NCI-H1092 (cell line): ENCODE measurements at places on chromosomes 5 and 9.

DNA sequence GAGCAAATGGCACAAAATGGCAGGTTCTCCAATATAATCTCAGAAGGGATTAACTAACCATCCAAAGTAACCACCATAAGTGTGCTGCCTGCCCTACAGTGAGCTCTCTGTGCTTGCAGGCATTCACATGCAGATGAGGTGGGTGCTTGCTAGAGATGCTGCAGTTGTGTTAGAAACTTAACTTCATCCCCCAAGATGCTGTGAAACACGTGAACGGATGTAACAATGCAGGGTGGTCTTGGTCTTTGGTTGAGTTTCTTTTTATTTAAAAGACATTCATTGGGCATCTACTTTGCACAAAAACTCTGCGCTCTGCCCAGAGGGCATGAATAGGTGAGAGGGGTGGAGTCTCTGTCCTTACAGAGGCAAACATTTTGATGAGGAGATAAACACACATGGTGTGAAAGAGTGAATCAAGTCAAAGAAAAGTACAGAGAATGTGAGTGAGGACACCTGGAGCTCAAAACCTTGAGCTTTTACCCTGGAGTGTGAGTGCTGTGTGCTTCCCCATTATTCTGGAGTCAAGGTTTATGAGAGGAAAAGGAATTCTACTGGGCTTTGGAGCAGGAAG, 143.9 kb upstream of the DAP start:
- DNase-seq: no peak

DNA sequence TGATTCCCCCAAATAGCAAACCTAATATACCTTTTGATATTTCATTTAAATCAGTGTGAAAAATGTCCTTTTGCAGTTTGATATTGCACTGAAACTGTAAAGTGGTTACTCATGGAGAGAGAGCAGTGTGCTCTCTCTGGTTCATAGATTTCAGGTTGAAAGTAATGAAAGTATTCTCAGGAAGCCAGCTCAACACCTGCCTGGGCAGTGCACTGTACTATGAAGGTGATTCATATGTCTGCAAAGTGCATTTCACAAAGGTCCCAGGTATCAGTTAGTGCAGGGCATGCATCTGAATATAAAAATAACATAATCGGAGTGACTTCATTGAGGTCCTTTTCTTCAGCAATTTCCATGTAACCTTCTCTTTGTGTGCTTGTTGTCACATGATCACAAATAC, 274.3 kb downstream of the CDH18 start:
- DNase-seq: no peak

GRCh38 chr5:130335117-130335516, 430.9 kb downstream of the CHSY3 start:
- DNase-seq: no peak

- DNase-seq: no peak
Measured at GRCh38 chr9:115341426-115341825, 223.5 kb upstream of the TNC start.

DNA sequence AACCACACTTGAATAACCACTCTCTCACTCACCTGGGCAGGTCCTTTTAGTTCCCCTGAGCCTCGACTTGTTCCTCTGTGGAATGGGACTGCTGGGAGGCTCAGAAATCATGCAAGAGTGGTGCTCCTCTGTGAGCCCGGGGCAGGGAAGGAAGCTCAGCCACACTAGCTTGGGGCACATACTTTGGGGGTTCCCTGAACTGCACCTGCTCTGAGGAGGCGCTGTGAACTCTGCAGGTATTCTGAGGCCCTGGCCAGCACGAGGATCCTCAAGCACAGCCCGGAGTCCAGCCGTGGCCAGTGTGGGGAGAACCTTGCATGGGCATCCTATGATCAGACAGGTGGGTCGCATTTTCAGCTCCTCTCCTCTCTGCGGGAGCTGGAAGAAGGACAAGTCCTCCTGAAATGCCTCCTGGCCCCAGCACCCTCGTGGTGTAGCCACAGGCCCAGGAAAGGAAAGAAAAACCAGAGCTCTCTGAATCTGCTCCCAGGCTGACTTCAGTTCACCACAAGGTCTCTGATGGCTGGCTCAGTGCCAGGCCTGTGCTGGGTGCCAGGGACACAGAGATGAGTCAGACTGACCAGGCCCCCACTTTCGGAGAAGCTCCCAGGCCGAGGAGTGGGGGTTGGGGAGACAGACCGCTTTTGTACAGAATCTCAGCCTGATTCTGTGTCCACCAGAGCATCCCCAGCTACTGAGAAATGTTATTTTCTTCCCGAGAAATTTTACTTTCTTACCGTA, 11.9 kb downstream of the GLIPR2 start:
- no peak for DNase-seq

DNA sequence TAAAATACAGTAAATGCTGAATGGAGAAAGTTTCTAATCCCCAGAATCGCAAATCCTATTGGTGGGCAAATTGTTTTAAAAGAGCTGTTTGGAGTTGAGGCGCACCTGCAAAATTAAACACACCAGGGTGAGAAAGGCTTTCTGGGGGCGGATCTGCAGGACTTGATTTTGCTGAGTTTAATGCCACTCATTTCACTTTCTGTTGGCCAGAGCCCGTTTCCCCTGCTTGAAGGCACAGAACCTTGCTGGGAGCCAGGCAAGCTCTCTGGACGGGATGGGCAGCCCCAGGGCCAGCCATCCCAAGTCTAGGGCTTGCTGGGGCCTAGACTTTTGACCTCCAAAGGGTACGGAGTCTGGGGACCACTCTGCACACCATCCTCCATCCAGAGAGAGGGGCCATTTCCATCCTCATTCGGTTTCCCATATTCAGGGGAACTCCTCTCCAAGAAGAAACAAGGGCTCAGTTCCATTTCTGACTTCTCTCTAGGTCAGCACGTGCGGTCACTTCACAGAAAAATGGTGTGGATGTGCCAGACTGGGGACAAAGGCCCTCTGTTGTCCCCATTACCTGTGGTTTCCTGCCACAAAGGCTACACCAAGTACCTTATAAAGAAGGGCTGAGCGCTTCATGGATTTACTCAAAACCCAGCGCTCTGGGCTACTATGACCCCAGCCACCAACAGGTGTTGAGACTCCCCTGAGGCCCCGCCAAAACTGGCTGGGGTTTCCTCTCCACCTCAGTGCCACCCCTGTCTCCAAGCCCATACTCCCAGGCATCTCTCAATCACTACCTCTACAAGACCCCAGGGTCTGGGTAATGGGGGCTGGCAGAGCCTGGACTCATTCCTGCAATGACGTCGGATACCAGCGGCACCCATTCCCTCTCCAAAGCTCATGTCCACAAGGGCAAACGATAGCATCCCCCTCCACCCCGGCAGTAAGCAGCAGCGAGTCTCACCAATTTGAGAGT, 170.0 kb downstream of the AUH start:
- no peak for DNase-seq

DNA sequence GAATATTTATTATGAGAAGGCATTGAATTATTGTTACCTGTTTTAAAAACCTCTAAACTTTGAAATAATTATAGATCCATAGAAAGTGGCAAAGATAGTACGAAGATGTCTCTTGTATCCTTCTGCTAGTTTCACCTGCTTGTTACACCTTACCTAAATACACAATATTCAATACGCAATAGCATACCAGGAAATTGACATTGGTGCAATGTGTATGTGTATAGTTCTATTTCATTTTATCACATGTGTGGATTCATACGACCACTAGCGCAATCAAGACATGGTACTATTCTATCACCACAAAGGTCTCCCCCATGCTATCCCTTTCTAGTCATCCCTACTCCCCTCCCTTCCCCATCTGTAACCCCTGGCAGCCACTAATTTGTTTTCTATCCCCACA, 8.5 kb upstream of the OR2S2 start:
- no peak for DNase-seq

DNA sequence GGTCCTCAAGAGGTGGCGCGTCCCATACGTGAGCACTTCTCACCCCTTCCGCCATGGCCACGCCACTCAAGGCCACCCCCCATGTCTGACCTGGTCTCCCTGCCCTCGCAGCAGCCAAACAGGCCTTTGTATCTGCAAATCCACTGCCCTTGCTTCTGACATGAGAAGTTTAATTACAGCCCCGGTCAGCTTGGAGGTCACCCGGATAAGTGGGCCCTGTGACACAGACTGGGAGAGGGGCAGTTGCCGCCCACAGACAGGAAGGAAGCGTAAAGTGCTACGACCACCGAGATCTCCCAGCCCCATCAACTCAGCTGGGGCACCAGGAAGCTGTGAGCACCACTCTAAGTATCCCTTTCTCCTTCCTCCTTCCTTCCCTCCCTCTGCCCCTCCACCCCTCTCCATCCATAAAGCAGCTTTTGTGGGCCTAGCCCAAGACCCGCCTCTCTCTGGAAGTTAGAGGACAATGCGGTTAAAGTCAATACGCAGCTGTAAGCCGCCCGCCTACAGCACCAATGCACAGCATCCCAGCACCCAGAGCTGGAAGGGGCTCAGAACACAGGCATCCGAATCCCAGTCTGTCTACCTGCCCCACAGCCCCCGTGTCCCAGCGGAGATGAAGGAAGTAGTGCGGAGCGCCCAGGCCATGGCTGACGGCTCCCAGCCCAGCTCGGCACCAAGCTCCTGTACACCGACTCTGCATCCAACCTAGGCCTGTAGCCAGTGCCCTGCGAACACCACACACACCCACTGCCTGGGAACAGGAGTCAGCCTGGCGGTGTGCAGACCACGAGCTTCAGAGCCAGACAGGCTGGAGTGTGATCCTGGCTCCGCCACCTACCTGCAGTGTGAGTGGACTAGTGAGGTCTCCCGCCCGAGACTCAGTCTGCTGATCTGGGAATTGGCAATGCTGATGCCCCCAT, 44.8 kb upstream of the RNF130 start:
- no peak for DNase-seq

DNA sequence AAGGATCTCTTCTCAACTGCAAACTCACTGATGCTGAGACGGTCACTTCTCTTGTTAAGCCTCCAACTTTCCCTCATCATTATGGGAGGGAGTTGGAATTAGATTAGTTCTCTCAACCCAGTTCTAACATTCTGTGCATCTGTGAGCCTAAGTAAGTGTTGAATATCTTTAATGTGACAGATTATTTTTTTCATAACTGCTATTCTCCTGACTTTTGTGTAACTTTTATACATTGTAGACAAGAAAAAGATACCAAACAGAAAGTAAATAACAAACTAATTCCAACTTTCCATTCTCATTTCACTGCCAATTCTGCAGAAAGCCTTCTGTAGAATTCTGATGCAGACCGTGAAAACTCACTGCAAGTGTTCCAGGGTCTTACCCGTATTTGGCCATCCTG, 813.5 kb downstream of the TLE4 start:
- no peak for DNase-seq

DNA sequence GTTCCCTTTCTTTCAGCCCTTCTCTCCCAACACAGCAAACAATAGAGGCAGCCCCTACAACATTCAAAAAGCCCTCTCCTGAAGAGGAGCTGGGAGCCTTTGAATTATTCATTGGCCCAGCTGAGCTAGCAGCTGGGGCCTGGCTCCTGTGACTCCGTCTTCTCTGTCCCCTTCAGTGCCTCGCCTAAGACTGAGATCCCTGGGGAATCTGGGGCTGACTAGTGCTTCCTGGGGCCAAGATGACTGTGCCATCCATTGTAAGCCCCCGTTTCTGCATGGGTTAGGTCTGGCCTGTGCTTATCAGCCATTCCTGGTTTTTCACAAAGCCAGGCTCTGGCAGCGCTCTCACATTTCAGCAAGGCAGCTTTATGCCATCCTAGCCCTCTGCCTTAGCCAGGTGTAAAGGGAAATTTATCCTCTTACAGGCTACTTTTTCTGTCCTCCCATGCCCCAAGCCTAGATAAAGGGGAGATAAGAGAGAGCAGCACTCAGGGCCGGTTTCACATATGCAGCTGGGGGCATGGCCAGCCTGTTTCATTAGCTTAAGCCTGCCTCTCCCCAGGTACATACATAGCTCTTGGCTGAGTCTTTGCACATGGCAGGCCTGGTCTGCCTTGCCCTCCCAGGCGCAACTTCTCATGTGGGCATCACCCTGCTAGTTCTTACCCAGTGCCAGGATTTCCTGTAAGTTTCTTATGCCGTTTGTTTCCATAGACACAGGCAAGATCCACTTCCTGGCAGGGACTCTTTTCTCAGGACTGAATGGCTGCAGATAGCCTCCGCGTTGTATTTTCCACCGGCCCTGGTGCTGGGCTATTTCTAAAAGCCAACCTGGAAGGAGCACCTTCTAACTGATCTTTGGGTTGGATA, 15.8 kb downstream of the PTPA start:
- no peak for DNase-seq

DNA sequence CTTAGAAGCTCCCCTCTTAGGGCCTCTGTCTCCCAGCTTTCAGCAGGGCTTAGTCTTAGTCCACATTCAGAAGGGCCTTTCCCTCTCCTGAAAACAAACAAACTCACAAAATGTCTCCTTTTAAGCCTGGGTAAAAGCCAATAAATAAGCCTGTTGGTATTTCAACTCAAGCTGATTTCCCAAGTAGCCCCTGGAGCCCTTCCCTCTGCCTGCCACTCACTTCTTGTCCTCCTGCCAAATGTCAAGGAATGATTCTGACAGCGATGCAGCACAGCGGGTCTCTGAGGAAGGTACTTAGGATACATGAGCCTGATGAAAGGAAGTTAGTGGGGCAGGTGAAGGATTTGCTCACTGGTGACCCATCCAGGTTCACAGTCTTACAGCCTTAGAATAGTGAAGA, 210.5 kb downstream of the PJA2 start:
- no peak for DNase-seq

- DNase-seq: no peak
Measured at GRCh38 chr5:153601377-153601776, 110.9 kb downstream of the GRIA1 start.

GRCh38 chr5:104628911-104629310, 1066.3 kb upstream of the NUDT12 start:
- no peak for DNase-seq

DNA sequence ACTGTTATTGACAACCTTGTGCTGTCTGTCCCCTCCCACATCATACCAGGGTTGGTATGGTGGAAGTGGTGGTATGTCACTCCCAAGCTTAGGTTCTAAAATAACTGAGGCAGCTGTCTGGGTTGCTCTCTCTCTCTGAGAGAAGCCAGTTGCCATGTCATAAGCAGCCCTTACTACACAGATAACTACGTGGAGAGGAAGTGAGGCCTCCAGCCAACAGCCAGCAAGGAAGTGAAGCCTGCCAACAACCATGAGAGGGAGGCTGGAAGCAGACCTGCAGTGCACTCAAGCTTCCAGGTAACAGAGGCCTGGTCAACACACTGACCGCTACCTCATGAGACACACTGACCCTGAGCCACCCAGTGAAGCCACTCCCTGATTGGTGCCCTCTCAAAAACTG, 18.6 kb downstream of the CTNNAL1 start:
- no peak for DNase-seq

DNA sequence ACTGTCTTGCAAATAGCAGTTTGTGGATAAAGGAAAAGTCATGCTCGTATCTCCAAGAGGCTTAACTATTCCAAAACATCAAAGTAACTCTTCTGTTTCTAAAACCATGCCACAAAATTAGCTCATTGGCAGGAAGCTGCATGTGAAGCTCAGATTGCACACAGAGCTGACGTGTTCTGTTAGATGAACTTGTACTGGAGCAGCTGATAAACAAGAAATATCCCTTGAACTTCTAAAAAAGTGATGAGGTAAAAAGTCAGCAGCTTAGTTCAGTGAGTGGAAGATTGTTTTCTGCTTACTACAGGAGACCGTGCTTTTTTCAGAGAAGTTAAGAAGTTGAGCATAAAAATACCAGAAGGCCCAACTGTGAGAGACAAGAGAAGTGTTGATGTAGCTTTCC, 113.2 kb downstream of the SLC12A2 start:
- DNase-seq: no peak
